Cortex of kidney (tissue), 1 donor: ENCODE measurements at places on chromosomes 16 and 17.

DNA sequence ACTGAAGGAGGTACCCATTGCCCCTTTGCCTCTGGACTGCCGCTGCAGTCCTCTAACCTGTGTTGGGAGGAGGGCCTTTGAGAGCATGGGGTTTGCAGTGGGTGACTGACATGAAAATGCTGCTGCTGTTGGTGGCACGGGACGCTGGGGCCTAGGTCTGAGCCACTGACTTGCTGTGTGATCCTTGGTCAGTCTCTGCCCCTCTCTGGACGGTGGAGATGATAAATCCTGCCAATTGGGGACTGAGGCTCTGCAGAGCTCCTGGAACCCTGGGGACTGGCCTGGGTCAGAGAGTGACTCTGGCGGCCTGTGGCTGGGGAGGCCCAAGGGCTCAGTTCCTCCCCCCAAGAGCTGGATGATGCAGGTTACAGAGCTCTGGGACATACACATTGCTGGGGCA, 6.1 kb upstream of the PYDC1 start:
- DNase-seq, result no peak

GRCh38 chr17:49409066-49409465, 5.6 kb downstream of the PHB1 start:
- no peak for DNase-seq

GRCh38 chr16:14486520-14487303, 143.3 kb downstream of the PARN start:
- no peak for DNase-seq

- no peak for DNase-seq
Measured at GRCh38 chr16:6377956-6378355, 954.7 kb upstream of the RBFOX1 start.

DNA sequence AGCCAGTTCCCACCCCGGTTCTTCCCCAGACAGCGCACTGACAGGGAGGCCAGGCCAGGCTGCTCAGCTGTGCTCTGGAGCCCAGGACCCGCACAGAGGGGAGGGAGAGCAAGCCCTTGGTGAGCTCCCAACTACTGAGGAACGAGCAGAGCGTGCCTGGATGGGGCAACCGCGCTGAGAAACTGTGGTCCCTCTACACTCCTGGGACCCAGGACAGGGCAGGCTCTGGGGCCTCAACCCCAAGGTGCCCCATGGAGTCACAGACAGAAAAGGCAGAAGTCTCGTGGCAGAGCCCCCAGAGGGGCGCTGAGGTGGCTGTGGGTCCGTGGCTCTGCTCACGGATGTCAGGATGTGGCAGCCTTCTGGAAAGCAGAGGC, 16.3 kb downstream of the SLX4 start:
- no peak for DNase-seq

DNA sequence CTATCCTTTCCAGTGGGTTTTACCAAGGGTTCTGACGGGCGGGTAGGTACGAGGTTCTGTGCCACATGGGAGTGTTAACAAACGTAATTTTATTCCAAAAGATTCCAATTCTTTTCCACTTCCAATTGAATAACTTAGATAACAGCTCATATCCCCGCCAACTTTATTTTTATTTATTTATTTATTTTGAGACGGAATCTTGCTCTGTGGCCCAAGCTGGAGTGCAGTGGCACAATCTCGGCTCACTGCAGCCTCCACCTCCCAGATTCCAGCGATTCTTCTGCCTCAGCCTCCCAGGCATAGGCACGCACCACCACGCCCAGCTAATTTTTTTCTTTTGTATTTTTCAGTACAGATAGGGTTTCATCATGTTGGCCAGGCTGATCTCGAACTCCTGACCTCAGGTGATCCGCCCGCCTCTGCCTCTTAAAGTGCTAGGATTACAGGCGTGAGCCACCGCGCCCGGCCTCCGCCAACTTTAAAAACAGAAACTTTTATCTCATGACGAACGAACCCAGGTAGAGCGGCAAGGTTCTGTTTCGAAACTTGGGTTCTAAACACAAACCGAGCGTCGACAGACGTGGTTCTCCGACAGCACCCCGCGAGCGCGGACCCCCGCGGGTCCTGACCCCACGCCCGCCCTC, 613 bp downstream of the ECI1 start:
- no peak for DNase-seq

DNA sequence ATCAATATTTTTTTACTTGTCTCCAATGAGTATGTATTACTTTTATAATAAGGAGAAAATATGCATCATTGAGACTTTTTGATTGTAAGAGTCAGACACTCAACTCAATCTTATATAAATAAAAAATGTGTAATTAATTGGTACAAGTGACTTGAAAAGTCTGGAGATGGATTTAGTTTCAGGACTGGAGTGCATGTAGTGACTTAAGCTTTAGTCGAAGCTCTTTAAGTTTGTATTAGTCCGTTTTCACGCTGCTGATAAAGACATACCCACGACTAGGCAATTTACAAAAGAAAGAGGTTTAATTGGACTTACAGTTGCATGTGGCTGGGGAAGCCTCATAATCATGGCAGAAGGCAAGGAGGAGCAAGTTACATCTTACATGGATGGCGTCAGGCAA, 60.7 kb upstream of the NKD1 start:
- no peak for DNase-seq

- no peak for DNase-seq
Measured at GRCh38 chr17:41383690-41384089, 1.6 kb upstream of the KRT34 start.

- no peak for DNase-seq
Measured at GRCh38 chr17:41793784-41794539, 7.5 kb upstream of the JUP start.

DNA sequence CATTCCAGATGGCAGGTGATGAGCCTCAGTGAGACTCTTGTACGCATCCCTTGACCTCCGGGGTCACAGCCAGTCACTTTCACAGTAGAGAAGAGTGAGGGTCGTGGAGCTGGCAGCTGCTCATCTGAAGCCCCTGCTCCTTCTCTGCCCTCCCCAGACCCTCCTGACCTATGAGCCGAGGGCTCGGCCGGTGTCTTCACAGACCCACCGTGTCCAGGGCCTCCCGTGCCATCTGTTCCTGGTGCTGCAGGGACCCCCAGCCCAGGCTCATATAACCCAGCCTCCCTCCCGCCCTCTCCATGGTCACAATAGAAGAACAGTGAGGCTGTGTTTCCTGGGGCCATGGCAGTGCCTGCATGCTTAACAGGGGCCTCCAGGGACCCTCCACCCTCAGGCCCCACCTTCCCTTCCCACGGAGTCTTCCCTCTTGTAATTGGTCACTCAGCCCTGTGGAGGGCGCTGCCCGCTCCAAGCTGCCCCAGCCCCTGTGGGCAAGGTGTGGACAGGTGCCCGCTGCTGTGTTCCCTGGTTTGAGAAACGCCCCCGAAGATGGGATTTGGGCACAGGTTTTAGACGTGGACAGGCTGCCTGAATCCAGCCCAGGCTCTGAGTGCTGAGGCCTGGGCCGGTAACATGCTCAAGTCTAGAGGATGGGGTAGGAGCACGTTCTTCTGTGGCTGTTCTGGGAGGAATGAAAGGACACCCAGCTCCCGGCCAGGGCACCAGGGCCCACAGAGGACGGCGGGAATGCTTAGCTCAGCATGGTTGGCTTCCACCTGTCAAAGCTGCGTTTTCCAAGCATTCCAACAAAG, 38.7 kb downstream of the ACSF3 start:
- DNase-seq, result no peak

GRCh38 chr17:36533935-36534839, 481 bp downstream of the MYO19 start:
- DNase-seq, result no peak

GRCh38 chr17:16923904-16924695, 47.8 kb downstream of the TNFRSF13B start:
- DNase-seq, result no peak

DNA sequence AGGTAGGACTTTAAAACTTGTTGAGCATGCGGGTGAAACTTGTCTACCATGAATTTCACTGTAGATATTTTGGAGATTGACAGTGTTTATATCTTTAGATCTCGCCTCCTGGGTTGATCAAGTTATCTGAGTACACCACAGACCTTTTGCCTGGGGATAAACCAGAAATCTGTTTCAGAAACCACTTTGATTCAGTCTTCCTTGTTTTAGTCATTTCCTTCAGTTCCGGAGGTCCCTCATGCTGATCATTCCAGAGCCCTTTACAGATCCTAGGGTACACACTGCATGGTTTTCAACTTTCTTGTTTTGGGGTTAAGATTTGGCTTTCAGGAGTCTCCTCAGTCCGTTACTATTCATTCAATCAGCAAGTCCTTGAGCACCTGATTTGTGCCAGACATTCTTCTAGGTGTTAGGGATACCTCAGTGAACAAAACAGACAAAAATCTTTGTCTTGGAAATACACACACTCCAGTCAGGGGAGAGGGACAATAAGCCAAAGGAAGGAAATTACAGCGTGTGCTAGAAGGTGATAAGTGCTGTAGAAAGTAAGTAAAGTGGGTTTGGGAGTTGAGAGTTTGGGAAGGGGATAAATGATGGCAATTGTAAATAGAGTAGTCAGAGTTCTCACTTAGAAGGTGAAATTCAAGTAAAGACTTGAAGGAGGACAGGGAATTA, 12.2 kb downstream of the NOD2 start:
- no peak for DNase-seq

- no peak for DNase-seq
Measured at GRCh38 chr16:88936556-88937205, 40.3 kb downstream of the CBFA2T3 start.

GRCh38 chr17:56943505-56944125, 17.2 kb downstream of the COIL start:
- DNase-seq, result no peak

DNA sequence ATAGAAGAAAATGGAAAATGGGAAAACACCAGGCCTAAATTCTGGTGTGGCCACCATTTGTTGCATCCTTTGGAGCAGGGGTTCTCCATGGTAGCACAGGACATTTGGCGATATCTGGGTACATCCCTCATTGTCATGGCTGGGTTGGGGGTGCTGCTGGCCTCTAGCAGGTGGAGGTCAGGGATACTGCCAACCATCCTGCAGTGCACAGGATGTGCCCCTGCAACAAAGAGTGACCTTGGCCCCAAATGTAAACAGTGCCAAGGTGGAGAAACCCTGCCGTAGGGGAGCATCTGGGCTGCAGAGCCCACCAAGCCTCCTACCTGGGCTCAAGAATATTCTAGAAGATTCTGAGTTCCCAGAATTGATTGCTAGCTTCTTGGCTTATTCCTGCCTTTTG, 27.5 kb downstream of the NKD1 start:
- DNase-seq, result no peak

DNA sequence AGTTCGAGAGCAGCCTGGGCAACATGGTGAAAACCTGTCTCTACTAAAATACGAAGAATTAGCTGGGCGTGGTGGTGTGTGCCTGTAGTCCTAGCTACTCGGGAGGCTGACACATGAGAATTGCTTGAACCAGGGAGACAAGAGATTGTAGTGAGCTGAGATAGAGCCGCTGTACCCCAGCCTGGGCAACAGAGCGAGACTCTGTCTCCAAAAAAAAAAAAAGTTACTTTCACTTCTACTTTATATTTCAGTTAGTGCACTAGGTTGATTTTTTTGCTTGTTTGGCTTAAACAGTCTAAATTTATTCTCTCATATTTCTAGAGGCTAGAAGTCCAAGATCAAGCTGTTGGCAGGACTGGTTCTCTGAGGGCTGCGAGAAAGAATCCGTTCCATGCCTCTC, 13.4 kb downstream of the CCDC102A start:
- no peak for DNase-seq

- DNase-seq, result no peak
Measured at GRCh38 chr17:2841606-2842005, 45.4 kb downstream of the RAP1GAP2 start.

DNA sequence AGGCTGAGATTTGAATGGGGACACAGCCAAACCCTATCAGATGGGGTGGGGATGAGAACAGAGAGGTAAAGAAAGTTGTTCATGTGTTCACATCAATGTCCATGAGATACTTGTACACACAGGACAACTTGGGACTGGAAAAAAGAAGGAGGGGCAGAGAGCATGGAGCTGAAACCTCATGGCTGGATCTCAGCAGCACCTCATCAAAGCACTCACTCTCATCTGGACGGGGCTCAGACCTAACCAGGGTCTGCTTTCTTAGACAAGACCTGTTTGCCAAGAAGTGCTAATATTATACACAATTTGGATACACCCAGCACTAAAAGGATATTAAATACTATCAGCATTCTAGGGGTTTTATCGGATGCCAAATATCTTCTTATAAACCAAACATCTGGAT, 399.8 kb downstream of the SLC39A11 start:
- DNase-seq, result no peak

- no peak for DNase-seq
Measured at GRCh38 chr16:84746875-84747274, 47.1 kb downstream of the USP10 start.

GRCh38 chr16:71631776-71632175, 5.8 kb downstream of the MARVELD3 start:
- DNase-seq, result no peak

DNA sequence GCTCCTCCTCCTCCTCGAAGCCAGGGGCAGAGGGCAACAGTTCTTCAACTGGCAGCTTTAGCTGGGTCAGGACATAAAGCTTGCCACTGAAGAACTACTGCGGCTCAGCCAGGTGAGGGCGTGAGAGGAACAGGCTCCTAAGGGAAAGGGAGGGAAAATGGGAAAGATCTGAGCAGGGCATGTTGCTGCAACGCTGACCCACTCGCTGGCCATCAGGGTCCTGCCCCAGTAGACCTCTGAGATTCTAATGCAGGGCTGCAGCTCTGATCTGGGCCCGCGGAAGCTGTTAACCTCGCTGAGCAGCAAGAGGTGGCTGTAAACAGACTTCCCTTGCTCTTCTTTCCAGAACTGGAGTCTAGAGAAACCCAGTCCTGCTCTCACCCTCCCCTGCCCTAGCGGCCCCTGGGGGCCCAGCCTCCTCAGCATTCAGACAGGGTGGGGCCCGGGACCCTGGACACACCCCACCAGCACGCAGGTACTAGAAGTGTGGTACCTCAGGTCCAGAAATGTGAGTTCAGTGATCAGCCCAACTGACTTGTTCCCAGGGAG, 3.8 kb upstream of the TLCD2 start:
- no peak for DNase-seq

- DNase-seq, result no peak
Measured at GRCh38 chr17:47223460-47223859, 14.3 kb downstream of the MYL4 start.

- DNase-seq, result no peak
Measured at GRCh38 chr17:72795941-72796340, 296.5 kb downstream of the SLC39A11 start.

- no peak for DNase-seq
Measured at GRCh38 chr16:61471737-61472136, 564.5 kb downstream of the CDH8 start.

DNA sequence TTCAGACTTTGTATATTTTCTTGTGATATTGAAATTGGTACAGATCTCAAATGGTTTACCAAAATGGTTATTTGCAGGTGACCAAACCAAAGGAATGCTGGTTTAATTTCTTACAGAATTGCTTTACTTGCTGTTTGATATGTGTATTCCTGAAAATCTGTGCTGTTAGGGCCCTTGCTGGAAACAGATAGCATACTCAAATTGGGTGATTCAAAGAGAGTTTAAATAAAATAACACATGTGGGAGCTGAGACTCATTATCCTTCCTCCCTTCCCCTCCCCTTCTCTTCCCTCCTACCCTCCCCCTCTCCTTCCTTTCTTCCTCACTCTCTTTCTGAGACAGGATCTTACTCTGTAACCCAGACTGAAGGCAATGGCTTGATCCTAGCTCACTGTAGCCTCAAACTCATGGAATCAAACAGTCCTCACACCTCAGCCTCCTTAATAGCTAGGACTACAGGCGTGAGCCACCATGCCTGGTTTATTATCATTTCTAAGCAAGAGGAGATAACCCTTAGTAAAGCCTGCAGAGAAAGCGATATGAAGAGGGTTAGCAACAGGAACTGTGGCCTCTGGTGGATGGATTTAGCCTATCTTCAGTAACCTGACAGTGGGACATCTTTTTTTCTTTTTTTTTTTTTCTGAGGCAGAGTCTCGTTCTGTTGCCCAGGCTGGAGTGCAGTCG, 141.9 kb downstream of the BCAS3 start:
- DNase-seq, result no peak
